ENCODE measurements at places on chromosomes 13 and 19.

DNA sequence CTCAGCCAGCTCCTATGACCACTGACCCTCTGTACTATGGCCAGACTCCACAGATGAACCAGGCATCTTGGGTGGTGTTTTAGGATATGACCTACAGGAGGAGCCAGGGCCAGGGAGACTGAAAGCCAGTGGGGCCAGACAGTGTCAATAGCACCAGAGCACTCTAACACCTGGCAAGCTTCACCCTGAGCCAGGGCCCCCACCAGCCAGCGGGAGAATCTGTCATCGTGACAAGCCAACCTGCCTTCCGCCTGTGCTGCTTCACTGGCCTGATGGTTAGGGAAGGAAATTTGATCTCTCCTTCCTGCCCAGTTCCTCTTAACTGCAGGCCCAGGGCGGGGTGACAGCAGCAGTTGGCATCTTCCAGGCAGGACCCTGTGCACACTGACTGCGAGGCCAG lies 222.4 kb downstream of the UQCRFS1 start:
- DNase-seq = no peak

GRCh38 chr13:113564331-113565023 lies 20.1 kb upstream of the TFDP1 start:
- no peak for DNase-seq

- no peak for DNase-seq
These were observed 1.0 kb downstream of the FSTL3 start for GRCh38 chr19:677201-677600.

DNA sequence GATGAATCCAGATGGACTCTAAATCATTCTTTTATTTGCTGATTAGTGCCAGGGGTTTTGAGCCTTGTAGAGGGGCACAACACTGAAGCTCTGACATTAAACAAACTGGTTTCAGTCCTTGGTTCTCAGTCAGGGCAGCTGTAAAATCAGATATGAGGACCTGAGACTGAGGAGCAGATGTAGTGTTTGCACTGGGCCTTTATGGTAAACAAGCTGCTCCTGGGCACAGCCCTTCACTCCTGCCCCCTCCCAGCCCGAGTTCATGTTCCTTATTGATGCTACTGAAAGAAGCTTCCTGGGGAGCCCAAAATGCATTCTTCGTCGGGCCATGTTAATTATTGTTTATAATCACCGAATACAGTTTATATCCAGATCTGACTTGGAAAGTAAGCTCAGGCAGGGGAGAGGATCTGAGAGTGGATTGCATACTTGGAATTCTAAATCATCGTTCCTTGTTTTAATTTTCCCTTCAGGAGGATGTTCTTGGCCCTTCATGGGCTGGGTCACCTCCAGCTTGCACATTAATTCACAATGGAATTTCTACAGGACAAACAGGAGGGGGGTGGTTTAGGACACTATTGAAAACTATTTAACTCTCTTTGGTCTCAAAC lies 213.5 kb downstream of the FGF9 start:
- no peak for DNase-seq

GRCh38 chr13:61415058-61415721 lies 459 bp downstream of the PCDH20 start:
- no peak for DNase-seq

GRCh38 chr13:40518481-40518882 lies 148.0 kb downstream of the FOXO1 start:
- DNase-seq = peak; percentile 36

- no peak for DNase-seq
These were observed 15.3 kb downstream of the CAPN12 start for GRCh38 chr19:38728752-38729541.

DNA sequence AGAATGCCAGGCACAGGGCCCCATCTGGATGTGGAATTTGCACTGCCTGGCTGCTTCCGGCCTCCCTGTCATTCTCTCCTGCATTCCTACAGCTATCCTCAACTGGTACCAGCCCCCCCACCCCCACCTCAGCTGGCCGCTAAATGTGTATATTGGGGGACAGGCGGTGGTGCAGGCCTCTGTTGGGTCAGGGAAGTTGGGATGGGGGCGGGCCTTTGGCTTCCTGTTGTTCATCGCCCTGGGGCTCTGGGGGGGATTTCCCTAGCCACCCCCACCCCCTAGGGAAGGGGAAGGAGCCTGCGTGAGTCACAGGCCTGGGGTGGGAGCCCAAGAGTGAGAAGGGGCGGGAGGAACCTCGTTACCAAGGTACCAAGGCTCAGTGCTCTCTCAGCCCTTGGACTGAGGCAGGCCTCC lies 10.6 kb downstream of the POU2F2 start:
- peak; percentile 72 for DNase-seq

DNA sequence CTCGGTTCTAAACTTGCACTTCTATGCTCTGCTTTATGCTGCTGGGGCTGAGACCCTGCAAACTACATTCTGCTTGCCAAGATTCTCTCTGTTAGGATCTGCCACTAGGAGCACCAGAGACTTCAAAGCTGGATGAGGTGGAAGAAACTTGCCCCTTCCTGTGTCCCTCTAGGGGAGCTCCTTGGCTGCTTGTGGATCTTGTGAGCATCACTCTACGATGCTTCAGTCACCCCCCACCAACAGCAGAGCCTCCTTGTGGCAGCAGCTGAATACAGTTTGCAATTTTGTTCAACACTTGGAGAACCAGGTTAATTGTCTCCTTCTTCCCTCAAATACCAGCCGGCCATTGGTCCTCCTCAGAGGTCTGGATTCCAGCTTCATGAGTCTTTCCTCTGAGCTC lies 310.6 kb downstream of the FGF14 start:
- no peak for DNase-seq

- no peak for DNase-seq
These were observed 8.1 kb upstream of the ANGPTL4 start for GRCh38 chr19:8355631-8356402.
